RKO (cell line): ENCODE measurements at places on chromosomes 4 and X.
A peak's percentile ranks its signal among the peaks of the same experiment; 100 is the strongest.

DNA sequence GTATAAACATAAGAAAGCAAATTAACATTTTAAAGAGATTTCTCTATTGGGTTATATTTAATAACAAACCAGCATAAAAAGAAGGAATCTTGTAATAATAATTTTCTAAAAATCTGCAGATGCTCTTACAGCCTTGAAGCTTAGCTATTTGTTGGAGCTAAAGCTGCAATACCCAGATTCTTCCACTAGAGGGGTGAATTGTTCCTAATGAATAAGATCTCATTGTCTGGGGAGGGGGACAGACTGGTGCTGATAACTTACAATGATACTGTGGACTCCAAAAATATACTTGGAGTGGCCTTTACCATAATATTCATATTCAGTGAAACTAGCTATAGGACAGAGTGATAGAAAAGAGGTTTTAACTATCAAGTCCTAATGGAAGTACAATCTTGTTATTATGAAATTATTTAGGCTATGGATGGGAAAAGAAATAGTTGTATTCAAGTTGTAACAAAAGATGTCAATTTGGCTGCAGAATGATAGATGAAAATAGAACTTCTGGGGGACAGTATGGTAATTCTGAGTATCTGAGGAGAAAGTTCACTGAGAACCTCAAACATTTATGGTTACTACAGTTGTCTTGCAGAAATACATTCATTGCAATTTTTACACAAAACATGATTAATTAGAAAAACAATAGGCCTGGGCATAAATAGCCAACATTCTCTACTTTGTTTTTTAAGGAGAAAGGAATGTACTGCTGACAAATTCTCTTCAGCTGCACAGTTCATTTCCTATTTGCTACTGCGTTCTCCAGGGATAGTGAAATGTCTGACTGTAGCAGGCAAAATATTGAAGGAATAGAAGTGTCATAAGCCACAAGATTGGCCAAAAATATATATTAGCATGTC, 443.3 kb downstream of the GBA3 start:
- DNase-seq, result peak; percentile 22

GRCh38 chrX:94058728-94059382, 384.8 kb downstream of the FAM133A start:
- DNase-seq, result peak; percentile 37

DNA sequence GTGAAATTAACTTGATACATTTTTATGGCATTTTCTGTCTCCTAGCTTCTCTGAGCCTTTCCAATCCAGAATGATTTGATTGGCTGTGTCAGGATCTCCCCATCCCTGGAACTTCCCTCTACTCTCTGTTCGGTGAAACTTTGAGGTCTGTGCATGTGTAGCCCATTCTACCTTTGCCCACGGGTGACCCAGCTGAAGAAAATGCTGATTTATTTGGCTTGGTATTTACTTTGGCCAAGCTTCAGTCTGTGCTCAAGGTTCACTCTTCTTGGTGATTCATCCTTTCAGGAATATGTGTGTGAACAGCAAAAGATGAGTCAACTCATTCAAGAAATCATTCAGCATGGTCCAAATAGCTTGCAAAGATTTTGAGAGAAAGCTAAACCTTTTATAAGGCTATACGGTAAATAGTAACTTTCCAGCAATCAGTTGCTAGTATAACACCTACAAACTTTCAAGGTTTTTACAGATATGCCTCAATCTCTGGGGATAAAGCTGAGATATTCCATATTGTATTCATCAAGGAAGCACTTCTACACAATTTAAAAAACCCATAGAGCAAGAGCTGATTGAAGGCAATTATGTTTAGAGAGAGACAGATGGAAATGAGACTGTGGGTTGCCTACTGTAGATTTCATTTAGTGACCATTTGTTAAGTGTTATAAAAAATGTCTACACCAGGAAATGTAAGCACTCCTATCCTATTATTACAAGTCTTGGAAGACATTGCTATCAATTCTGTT, 233.9 kb upstream of the CXXC4 start:
- DNase-seq, result peak; percentile 75

DNA sequence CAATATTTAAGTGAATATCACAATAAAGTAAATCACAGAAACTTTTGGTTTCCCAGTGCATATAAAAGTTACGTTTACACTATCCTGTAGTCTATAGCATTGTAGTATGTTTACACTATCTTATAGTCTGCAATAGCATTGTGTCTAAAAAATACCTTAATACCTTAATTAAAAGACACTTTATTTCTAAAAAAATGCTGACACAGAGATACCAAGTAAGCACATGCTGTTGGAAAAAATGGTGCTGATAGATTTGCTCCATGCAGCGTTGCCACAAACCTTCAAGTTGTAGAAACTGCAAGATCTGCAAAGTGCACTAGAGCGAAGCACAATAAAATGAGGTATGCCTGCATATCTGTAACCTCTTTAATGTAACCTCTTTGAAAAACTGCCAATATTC, 847.3 kb downstream of the GLUD2 start:
- DNase-seq, result no peak

- no peak for DNase-seq
These were observed 94.3 kb downstream of the FAM193A start for GRCh38 chr4:2630556-2631273.

- DNase-seq, result no peak
These were observed 28.2 kb downstream of the CENPU start for GRCh38 chr4:184705692-184706091.

DNA sequence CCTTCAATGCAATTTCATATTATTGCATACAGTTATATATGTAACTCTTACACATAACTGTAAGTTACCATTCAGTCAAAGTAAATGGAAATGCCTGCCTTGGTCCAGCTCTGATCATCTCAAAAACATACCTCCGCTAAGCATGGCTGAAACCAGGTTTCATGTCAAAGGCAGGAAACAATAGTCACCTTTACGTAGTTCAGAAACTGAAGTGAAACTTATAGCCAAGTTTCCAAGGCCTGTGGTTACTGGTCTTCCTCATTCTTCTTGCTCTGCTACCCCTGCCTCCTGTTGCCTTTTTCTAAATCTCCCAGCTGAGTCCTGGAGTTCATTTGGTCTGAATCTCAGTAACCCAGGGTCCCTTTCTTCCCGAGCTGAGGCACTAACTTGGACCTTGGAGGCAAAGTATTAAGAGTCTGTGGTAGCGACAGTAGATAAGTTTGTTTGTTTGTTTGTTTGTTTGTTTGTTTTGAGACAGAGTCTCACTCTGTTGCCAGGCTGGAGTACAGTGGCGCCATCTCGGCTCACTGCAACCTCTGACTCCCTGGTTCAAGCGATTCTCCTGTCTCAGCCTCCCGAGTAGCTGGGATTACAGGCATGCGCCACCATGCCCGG, 30.8 kb downstream of the DAPP1 start:
- DNase-seq, result no peak

DNA sequence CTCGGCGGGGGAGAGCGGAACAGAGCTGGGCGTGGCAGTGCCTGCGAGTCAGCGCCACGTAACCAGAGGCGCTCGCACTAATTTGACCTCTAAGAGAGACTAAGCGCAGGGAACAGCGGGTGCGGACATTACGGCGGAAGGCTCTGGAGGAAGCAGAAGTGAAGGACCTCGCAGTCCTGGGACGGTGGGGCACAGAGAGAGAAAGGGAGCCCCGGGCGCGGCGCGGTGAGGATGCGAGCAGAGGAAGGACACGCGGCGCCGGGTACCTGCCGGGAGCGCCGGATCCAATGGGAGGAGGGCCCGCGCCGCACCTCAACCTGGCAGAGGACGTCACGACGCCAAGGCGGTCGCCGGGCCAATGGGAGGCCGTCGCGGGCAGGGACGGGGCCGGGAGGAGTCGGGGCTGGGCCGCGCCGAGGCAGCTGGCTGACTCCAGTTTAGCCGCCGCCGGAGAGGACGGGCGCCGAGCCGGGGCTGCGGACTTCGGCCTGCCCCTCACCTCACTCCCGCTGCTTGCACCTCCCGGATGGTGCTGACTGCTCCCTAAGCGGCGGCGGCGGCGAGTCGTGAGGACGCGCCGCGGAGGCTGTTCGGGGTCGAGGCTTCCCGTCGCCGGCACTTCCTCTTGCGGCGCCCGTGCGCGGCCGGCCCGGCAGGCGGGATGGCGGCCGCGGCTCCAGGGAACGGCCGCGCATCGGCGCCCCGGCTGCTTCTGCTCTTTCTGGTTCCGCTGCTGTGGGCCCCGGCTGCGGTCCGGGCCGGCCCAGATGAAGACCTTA, at the start of gene TMEM165:
Gene TMEM165, plus strand, starts transcription at position 429 of the 779 bp plus-strand sequence. Its CDS starts 233 bp downstream, at position 662.
- peak; percentile 94 for DNase-seq

DNA sequence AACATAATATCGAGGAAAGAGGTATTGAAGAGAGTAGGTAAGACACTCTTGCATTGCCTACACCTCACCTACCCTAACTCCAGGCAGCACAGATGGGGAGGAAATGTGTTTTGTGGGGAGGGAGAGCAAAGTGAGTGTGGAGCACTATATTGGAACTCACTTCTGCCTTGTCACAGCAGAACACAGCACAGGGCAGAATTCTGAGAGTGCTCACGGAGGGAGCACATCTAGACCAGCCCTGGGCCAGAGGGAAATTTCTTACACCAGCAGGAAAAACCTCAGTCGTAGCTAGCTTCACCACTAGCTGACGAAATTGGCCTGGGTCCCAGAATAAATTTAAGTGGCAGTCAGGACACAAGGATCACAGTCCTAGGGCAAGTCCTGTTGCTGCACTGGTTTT, 517.3 kb downstream of the TMA16 start:
- no peak for DNase-seq

- no peak for DNase-seq
These were observed 2.4 kb upstream of the SPARCL1 start for GRCh38 chr4:87531621-87532020.

DNA sequence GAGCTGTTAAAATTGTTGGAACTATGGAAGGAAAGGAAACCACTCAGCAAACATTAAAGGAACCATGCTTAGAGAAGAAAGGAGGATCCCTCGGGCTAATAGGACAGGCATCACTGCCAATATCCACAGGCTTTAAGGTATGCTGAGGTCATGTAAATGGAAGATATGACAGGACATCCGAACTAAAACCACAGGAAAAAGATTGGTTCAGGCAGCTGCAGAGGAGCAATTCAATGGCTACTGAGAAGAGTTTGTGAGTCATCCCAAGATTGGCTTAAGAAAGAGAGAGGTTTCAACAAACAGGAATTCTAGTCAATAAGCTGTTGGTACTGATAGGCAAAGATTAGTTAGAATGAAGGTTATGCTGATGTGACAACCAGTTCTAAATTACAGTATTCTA, 106.4 kb upstream of the FAM241A start:
- no peak for DNase-seq

- no peak for DNase-seq
These were observed 169.2 kb upstream of the LEF1 start for GRCh38 chr4:108337923-108338322.

- DNase-seq, result peak; percentile 43
These were observed 43.0 kb downstream of the ENPEP start for GRCh38 chr4:110518889-110519490.

DNA sequence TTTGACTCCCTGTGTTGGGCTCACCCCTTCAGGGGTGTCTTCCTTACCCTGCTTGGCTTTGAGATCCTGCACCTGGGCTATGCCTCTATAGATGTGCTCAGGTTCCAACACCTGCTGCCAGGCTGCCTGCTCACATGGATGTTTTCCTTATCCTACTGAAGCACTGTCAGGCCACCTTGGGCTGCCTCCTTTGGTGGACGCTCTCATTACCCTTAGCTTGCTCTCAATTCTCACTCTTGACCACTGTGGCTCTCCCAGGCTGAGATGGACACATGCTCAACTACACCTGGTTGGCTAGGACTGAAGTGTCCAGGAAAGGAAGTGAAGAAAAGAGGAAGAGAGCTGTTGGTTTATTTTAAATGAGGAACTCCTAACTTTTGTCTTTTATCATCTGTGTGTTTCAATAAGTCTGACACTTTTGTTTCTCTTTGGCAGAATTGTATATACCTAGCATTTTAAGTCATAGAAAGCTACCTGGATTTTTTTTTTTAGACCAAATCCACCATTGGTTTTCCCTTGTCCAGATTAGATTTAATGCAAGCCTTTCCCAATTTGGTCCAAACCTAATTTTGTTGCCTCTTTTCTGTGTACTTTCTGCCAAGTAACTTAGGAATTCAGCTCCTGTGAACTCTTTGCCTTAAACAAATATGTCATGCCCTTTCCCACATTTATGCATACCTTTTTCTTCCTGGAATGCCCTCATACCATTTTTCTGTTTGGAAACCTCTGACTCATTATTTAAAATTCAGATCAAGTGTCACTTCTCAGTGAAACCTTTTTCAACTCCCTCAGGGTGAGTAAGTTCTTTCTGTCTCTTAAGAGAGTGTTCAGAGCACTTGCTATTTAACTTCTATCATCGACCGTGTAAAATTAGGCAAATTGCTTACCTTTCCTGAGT, 175.8 kb downstream of the GC start:
- DNase-seq, result no peak

DNA sequence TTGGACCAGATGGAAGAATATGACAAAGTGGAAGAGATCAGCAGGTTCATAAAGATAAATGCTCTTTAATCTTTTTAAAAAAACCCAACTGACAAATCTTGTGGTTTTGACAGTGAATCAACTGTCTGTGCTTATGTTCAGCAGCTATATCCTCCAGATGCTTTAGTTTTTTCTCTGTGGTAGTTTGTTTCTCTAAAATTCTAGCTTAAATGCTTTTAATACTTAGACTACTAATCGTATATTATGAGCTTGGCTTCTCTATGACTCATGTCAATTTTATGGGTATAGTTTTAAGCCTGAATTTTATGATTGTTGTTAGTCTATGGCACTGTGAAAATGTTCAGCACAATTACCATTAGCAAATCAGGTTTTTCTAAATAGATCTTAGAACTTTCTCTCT, 12.9 kb downstream of the HHIP start:
- no peak for DNase-seq

DNA sequence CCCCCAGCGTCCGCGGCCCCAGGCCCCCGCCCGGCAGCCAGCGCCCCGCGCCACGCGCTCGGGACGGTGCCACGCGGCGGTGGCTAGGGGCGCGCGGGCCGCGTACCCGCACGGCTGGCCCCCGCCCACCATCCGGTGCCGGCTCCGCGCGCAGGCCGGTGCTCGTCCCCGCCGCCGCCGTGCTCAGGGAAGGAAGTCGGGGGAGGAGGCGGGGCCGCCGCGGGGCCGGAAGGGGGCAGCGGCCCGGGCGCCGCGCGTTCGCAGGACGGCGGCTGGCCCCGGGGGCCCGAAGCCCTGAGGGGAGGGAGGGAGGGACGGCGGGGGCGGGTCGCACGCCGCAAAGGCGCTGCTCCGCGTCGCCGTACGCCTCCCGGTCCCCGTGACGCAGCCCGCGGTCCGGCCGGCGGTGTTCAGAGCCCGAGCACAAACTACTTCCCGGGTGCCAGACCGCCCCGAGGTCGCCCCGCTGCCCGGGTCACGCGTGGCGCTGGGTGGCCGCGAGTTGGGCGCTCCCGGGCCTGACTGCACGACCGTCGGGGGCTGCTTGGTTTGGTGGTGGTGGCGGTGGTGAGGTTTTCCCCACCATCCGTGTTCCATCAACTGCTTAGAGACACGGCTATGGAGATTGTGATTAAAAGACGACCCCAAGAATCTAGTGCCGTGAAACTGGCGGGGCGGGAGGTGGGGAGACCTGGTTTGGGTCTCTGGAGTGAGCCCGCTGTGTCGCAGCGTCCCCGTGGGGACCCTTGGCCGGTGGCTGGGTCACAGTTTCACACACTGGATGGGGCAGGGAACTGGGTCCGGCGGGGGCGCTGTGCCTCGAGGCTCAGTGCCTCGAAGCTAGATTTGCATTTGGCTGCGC, at the start of gene DCTD:
Gene DCTD, minus strand, starts transcription at position 205 of the 862 bp plus-strand sequence. CDS start 1,818 bp downstream, outside the sequence.
- peak; percentile 78 for DNase-seq

- DNase-seq, result peak; percentile 61
These were observed 133.7 kb upstream of the CPXCR1 start for GRCh38 chrX:88613338-88613737.

- no peak for DNase-seq
These were observed 903.8 kb downstream of the STIM2 start for GRCh38 chr4:27764526-27764837.

GRCh38 chrX:27619459-27619858, 29.3 kb downstream of the DCAF8L2 start:
- no peak for DNase-seq

GRCh38 chrX:12237771-12238170, 99.5 kb downstream of the FRMPD4 start:
- no peak for DNase-seq
